ENCODE measurements at places on chromosomes 6 and 20.

DNA sequence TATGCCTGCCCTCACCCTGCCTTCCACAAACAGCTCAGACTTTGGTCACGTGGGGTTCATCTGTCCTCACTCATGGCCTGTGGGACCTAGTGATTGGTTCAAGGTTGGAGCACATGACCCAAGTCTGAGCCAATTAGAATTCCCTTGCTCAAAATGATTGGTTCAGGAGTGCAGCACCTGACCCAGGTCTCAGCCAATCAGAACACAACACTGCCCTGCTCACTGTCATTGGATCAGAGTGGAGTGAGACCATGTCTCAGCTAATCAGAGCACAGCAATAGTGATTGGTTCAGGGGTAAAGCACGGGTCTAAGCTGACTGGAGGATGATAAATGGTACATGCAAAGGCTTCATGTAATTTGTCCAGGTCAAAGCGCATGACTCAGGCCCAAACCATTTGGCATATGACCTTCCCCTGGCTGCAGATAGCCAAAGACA is 102.2 kb downstream of the PREX1 start:
- DNase-seq, result no peak

- DNase-seq, result no peak
Measured at GRCh38 chr20:19502169-19502568, 255.9 kb upstream of the RIN2 start.

DNA sequence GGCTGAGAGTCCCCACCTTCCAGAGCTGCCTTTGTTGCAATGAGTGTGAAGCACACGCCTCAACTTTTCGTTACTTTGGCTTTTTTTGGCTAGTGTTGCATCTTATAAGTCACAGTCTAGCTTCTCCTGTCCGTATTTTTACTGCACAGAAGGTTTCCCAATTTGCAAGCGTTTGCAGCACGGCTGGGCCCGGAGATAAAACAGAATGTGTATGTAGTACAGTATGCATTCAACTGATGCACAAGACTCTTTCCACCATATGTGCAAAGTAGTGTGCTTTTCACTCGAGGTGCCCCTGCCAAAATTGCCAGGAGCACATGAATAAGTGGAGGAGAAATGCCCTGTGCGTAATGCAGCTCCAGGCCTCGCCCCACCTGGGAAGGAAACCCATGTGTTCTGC is 79.6 kb downstream of the SOBP start:
- DNase-seq, result no peak

GRCh38 chr6:137673603-137674002 is 179.4 kb upstream of the OLIG3 start:
- no peak for DNase-seq

DNA sequence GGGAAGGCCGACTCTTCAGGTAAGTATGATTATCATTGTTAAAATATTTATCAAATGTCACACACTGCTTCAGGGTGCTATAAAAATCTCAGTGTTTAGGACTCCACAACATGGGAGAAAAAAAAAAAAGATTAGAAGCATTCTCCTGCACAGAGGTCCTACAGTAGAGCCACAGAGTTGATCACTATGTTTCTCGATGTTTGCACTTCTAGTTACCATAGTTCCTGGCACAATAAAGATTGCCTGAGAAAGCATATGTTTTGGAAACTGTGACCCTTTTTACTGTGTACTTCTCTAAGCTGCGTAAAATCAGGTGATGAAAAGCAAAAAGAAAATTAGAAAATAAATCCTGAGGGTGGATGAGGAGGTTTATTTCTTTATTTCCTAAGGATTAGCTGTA is 269.9 kb upstream of the SYNCRIP start:
- no peak for DNase-seq

Measured in CD4-positive, alpha-beta T cell treated with Interleukin-4 for 1 hour (primary cell).